Right renal cortex interstitium (tissue), 3 donors: ENCODE measurements at places on chromosomes 2 and 18.

DNA sequence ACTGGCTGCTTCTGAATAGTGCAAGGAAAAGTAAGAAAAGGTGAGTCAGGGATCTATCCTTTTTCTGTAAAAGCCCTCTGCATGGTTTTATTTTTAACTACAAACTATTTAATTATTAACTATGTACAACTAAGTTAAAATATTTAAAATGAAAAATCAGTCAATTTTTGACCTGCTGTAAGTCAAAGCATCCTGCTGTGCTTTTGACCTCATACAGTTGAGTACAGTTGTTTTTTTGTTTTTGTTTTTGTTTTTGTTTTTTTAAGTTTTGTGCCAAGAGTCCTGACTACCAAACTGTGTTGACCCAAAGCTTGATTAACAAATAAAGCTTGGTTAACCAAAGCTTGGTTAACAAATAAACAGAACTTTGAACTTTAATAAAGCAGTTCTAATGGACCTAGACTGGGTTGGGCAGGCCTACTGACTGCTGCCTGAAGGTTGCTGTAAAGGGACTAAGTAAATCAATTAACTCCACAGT, at the start of gene ACMSD:
ACMSD (plus strand) TSS at position 474 of the 478 bp plus-strand sequence. CDS start 67 bp downstream, outside the sequence.
- DNase-seq: no peak

GRCh38 chr2:63545023-63545422, 43.3 kb downstream of the WDPCP start:
- DNase-seq: no peak

DNA sequence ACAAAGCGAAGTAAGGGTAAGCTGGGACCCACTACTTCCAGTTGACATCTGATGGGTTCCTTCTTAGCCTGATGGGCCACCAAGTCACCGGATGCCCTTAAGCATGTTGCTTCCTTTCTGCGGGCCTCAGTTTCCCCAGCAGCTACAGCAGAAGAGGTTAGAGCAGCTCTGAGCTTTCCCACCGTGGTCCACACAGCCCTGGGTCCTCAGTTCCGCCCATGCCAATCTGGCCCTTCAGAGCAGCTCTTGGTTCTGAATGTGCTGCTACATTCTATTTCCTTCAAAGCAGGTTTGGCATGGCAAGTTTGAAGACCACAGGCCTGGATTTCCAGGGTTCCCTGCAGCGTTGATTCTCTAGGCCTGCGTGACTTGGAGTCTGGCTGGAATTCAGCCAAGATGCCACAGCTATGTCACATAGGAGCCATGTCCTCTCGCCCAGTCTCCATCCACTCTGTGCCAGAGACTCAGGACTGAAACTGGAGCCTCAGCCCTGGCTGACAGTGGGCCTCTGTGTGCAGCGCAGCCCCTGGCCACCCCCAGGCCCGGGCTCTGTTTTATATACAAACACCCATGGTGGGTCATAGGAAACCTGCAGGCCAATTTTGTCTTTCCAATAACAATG, 79.6 kb downstream of the TFCP2L1 start:
- DNase-seq: no peak

DNA sequence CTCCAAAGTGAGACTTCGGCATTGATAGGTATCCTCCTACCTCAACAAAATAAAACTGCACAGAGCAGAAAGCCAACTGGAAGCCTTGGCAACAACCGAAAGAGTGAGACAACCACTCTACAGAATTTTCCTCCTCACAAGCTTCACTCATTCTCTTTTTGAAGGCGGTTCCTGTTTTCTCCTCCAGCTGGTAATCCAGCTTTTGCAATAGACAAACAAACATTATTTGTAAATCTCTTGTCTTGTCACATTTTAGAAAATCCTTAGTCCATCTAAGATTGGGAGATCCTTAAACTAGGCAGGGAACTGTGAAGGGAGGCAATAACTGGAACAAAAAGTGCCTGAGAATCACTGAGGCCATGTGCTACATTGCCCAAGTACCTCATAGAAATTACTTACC, 332.4 kb downstream of the BCL11A start:
- DNase-seq: no peak

- DNase-seq: no peak
Measured at GRCh38 chr18:48828691-48829442, 121.9 kb downstream of the SMAD7 start.

GRCh38 chr2:214995926-214996670, 142.3 kb downstream of the ABCA12 start:
- DNase-seq: no peak

GRCh38 chr2:95315801-95316411, 18.8 kb downstream of the KCNIP3 start:
- DNase-seq: no peak

- DNase-seq: no peak
Measured at GRCh38 chr2:119422360-119423107, 9.1 kb upstream of the TMEM37 start.

GRCh38 chr18:70848329-70848728, 559.5 kb downstream of the SOCS6 start:
- DNase-seq: no peak

DNA sequence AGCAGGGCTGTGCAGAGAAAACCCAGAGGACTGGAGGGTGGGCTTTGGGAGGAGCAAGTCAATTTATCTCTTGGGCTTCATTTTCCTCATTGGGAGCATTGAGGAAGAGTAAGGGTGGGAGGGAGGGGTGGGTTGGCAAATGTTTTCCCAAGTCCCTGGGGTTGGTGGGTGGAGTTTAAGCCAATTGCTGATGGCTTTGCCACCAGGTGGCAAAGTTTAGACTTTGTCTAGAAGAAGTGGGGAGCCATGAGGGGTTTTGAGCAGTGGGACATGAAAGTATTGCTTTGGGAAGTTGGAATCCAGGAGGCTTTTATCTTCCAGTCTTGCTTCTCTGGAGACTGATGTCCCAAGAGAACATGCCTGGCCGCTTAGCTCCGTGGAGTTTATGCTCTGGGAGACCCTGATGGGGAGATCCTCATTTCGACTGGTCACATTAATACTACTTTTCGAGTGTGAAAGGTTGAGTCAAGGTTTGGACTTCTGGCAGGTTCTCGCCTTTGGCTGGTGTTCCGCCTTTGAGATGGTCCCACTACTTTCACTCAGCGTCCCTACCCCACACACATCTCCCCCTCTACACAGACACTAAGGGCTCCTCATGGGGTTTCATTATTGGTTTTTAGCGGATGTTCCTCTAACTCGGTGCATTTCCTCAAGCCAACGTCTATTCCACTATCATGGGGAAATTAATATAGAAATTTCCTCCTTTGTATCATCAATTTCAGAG, 126.7 kb downstream of the PRKCE start:
- DNase-seq: no peak

DNA sequence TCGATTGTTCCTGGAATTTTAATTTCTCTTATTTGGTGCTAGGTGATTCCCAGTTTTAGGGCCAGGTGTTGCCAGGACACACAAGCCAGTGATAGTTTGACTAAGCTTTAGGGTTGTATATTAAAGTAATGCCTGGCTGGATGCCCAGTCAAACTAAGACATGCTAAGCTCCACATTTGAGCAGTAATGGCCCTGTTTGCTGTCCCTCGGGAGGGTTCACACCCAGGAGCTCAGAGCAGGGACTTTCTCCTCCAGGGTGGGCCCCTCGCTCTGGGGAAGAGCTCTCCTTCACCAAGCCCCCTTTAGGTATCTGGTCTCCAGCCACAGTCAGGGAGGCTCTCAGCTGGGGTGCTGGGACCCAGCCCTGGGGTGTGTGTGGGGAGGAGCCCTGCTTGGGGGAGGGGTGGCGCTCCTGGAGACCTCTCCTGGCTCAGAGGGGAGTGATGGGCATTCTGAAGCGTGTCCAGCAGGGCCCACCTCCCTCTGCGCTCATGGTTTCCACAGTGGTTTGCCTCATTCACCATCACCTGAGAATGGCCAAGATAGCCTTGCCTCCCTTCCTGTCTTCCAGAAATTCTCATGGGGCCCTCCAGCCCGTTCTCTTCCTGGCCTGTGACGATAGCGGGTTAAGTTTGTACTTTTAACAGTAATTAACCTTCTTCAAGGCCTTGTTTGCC, 31.7 kb downstream of the INPP4A start:
- DNase-seq: no peak

DNA sequence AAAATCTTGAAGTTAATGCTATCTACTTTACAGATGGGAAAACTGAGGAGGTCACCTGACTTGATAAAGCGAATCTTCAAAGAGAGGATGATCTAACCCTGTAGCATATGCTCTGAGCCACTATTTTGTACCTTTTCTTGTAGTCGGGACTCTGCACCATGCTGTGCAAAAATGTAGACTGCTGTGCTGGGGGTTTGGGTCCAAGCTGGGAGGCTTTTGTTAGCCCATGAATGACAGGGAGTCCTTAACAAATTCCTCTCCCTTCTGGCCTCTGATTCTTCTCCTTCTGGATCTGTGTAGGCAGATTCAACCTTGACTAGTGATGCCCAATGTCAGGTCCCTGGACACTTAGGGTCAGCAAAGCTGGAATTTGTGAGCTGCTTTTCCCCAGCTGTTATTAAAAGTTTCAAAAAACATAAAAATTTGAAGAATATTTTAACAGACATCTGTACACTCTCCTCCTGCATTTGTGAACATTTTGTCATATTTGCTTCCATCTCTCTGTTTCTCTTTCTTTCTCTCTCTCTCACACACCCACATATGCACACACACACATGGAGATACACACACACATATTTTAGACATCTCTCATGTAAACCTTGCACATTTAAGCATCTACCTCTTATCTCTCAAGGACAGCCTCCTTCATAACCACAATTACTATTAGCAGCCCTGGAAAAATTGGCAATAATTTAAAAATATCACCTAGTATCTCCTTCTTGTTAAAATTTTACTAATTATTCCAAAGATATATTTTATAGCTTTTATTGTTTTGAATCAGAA, 335.0 kb upstream of the TRIB2 start:
- no peak for DNase-seq

GRCh38 chr18:60646725-60647124, 274.1 kb upstream of the MC4R start:
- no peak for DNase-seq

DNA sequence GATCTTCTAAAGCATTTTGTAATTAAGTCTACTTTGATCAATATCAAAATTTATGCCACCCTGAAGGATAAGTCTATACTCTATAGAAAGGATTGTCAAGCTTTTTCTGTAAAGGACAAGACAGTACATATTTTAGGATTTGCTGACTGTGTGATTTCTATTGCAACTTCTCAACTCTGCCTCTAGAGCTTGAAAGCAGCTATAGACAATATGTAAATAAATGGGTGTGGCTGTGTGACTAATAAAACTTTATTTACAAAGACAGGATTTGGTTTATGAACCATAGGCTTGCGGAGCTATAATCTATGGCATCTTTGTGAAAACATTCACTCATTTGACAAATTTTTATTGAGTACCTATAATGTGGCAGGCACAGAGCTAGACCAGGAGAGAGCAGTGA, 18.4 kb downstream of the UPP2 start:
- DNase-seq: no peak

DNA sequence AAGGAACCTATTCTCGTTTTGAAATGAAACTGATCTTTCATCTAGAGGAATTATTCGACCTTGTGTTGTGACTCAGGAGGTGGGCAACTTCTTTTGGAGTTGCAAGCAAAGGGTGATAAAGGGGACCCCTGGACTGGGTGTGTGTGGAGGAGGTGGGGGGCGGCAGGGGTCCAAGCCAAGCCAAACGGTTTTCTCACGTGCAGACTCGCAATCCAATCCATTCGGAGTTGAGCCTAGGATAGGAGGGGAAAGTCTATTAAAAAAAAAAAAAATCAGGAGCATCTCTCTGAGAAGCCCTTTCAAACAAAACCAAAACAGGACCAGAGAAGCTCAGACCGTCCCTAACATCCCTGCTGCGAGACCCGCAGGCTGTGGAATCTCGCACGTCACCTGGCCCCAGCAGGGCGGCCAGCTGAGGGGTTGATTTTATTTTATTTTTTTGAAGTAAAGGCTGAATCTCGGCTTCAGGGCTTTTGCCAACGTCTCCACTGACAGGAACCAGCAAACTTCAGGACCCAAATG, 3.7 kb upstream of the ZEB2 start:
- DNase-seq: no peak

DNA sequence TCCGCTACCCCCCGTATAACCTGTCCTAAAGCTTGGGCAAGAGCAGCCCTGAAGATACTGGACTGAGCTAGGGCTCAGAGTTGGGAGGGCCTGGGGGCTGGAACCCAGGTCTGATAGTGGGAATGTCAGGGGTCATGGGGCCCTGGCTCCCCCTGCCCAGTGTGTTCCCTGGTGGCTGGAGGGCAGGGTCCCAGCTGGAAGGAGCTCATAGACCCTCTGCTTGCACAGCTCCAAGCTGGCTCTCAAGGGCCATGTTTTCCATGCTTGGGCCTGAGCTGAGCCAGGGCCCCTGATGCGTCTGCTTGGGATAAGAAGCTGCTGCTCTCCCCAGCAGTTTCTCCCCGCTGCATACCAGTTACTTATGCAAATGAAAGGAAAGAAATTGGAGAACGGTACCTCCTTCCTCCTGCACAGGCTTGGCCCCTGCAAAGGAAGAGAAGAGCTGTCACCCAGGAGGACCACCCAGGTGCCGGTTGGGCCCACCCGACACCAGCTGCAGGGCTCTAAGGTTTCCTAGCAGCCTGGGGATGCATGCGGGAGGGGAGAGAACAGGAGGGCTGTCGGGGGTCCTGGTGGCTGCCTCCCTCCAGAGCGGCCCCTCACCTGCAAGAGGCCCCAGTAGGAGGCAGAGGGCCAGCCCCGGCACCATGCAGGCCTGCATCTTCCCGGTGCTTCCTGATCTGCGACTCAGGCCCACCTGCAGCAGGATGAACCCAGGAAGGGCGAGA, 628 bp downstream of the OTOS start:
- no peak for DNase-seq
